ENCODE measurements at places on chromosomes 3 and 15. TPM values are rescaled to one million over a fixed set of nuclear protein-coding genes. Genes with fewer than 3 reads are reported as not detected.

EIF4A2 gene
- total RNA-seq: 438 TPM

AP3B2 gene
- 0.36 TPM for total RNA-seq

- H3K27ac ChIP-seq: peak overlapping the region; percentile 53
- H3K4me3 ChIP-seq: peak overlapping the region; percentile 63
- H3K36me3 ChIP-seq: no peaks in the 10 kb centered on the region
- DNase-seq: peak; percentile 90
- no peaks in the 10 kb centered on the region for H3K27me3 ChIP-seq
Observed at GRCh38 chr3:125141596-125142419, 70.7 kb downstream of the SLC12A8 start.

GRCh38 chr3:153257673-153258351 lies 95.8 kb downstream of the RAP2B start:
- H3K27me3 ChIP-seq: no peaks in the 10 kb centered on the region
- H3K4me1 ChIP-seq: peaks cover 16% of the 10 kb centered on the region
- H3K36me3 ChIP-seq: no peaks in the 10 kb centered on the region
- no peak for DNase-seq
- peak overlapping the region; percentile 1 for H3K27ac ChIP-seq
- no peak overlapping the region for H3K4me3 ChIP-seq

DNA sequence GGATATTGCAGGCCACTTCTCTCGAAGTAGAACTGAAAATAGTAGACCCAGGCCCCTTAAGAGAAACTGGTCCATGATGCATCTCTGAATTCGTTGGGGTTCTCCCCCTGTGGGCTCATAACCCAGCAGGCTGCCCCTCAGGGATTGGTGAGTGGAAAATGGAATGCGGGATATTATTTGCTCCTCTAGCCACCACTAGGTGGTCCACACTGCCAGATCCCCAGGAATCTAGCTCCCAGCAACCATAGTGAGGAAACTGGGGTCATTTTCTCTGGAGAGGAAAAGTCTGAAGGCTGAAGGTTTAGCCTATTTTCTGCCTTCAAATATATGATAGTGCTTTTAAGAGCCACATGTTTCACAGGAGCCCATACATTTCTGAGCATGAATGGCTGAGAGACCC lies 6.7 kb downstream of the CX3CR1 start:
- H3K36me3 ChIP-seq: no peaks in the 10 kb centered on the region
- H3K4me3 ChIP-seq: no peak overlapping the region
- peaks cover 40% of the 10 kb centered on the region for H3K27me3 ChIP-seq
- no peaks in the 10 kb centered on the region for H3K4me1 ChIP-seq

GRCh38 chr3:156120528-156121251 lies at the start of gene KCNAB1:
KCNAB1 (plus strand) TSS chr3:156120578.
- no peaks in the 10 kb centered on the region for H3K36me3 ChIP-seq
- H3K4me1 ChIP-seq: no peaks in the 10 kb centered on the region
- H3K27ac ChIP-seq: no peak within 1 kb of the TSS
- no peak for DNase-seq
- H3K27me3 ChIP-seq: peaks cover 29% of the 10 kb centered on the region

- no peaks in the 10 kb centered on the region for H3K27me3 ChIP-seq
- H3K4me3 ChIP-seq: no peak overlapping the region
Observed at GRCh38 chr15:85752491-85752961, 42.2 kb downstream of the KLHL25 start.

- peak overlapping the region; percentile 99 for H3K27ac ChIP-seq
- peaks cover 4% of the 10 kb centered on the region for H3K36me3 ChIP-seq
- H3K27me3 ChIP-seq: no peaks in the 10 kb centered on the region
Observed at GRCh38 chr15:101193120-101193644, 58.7 kb downstream of the CHSY1 start.

- H3K36me3 ChIP-seq: no peaks in the 10 kb centered on the region
- no peak for DNase-seq
- no peak overlapping the region for H3K27ac ChIP-seq
- H3K27me3 ChIP-seq: no peaks in the 10 kb centered on the region
- peaks cover 14% of the 10 kb centered on the region for H3K4me1 ChIP-seq
Observed at GRCh38 chr15:33116198-33116597, 78.3 kb downstream of the FMN1 start.

DNA sequence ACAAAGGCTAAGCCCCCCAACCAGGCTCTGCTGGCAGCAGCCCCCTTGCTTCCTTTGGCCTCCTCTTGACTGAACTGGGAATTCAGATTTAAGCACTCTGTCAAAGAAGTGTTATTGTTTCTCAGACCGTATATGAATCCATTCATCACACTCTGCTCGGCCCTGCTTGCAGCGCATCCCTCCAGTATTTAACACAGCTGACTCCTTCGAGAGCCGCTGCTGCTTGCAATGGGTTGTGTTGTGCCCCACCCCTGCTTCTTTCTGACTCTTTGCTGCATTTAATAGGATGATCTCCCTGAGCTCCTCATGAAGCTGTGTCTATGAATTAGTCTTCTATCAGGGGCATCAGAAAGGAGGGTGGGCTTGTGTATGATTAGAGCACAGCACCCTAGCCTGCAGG lies 31.2 kb downstream of the C3orf20 start:
- H3K27me3 ChIP-seq: peaks cover 3% of the 10 kb centered on the region
- H3K36me3 ChIP-seq: no peaks in the 10 kb centered on the region
- no peaks in the 10 kb centered on the region for H3K4me1 ChIP-seq
- H3K27ac ChIP-seq: no peak overlapping the region
- H3K4me3 ChIP-seq: no peak overlapping the region

GRCh38 chr15:50425219-50425618 lies 1.0 kb downstream of the USP8 start:
- H3K36me3 ChIP-seq: peaks cover 5% of the 10 kb centered on the region
- peak overlapping the region; percentile 88 for H3K4me3 ChIP-seq
- no peaks in the 10 kb centered on the region for H3K27me3 ChIP-seq
- peak overlapping the region; percentile 88 for H3K27ac ChIP-seq
- DNase-seq: no peak
- H3K4me1 ChIP-seq: peaks cover 13% of the 10 kb centered on the region

- DNase-seq: peak; percentile 23
- no peak overlapping the region for H3K27ac ChIP-seq
- no peaks in the 10 kb centered on the region for H3K36me3 ChIP-seq
- no peaks in the 10 kb centered on the region for H3K4me1 ChIP-seq
Observed at GRCh38 chr3:196165850-196166249, 45.4 kb downstream of the ZDHHC19 start.

DNA sequence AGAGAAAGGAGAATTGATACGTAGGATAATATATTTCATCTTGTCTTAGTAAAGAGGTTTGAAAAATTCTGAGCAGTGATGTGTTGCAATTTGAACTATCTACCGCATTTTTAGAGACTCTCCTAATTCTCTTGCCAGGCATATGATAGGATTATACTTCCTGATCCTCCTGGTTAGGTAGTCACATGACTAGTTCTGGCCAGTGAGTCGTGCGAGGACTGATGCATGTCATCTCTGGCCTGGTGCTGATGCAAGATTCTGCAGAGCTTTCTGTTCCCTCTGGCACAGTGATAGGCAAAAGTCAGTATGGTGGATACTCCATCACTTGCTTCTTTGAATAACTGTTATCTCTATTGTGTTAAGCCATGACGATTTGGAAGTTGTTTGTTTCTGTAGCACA lies 277.6 kb upstream of the NAALADL2 start:
- no peak for DNase-seq
- no peaks in the 10 kb centered on the region for H3K36me3 ChIP-seq
- H3K4me3 ChIP-seq: no peak overlapping the region
- no peak overlapping the region for H3K27ac ChIP-seq
- no peaks in the 10 kb centered on the region for H3K4me1 ChIP-seq
- H3K27me3 ChIP-seq: no peaks in the 10 kb centered on the region
